Brain (organoid and tissue), 16 donors: ENCODE measurements at places on chromosomes 2 and 18. TPM values are rescaled to one million over a fixed set of nuclear protein-coding genes. Genes with fewer than 3 reads are reported as not detected.

Gene SCG2
- 63.4 TPM for polyA plus RNA-seq

Gene SERPINB12
- not detected for polyA plus RNA-seq

Gene SPATA3
- polyA plus RNA-seq: not detected

Gene CNNM4
- polyA plus RNA-seq: 6.3 TPM

Gene DUSP2
- 3.0 TPM for polyA plus RNA-seq

Gene SATB2
- 7.2 TPM for polyA plus RNA-seq

Gene RFTN2
- 5.2 TPM for polyA plus RNA-seq

Gene KCNG2
- 0.20 TPM for polyA plus RNA-seq

Gene DNAJC5G
- not detected for polyA plus RNA-seq

Gene BOLL
- not detected for polyA plus RNA-seq

Gene PAIP2B
- 19.4 TPM for polyA plus RNA-seq

Gene KCNJ13
- not detected for polyA plus RNA-seq

DNA sequence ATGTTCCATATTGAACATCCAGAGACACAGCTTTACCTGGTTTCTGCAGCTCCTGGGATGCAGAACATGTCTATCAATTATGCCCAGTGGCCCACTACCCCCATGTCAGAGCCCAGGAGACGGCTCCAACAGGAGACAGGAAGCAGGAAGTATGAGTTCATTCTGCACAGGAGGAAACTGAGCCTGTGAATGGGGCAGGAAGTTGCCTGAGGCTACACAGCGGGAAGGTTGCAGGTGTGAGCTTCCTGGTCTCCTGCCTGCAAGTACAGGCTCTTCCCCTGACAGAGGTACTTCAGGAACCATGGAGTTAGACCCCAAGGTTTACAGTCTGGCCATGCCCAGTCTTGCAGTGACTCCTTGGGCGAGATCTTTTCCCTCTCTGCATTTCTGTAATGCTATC lies 2.8 kb upstream of the BOK start:
- DNase-seq: no peak

DNA sequence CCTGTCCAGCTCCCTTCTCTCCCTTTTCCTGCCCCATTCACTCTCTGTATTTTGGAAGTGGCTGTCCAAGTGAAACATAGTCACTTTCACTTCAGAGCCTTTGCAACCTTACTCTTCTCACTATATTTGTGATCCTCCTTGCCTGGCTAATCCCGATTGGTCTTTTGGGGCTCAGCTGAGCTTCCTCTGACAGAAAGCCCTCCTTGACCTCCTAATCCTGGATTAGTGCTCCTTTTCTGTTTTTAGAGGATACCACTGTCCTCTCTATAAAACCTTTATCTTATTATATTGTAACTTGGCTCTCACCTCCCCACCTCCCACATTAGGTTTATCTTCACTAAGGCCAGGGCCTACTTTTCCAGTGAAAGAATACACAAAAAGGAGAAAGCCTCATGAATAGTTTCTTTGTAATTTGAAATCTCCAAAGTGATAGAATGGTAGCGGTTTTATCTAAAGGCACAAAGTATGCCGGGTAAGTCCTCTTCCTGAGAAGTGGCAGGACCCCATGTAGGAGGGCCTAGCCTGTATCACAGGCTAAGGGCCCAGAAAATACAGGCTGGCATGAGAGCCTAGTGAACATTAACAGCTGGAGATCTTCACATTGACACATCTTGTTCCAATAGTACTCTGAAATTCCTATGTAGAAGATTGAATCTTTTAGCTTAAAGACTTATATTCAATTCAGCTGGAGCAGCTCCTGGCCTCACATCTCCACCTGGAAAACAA lies 83.1 kb upstream of the GAREM1 start:
- no peak for DNase-seq

- DNase-seq: no peak
These were observed 75.6 kb upstream of the ID2 start for GRCh38 chr2:8606226-8606625.

DNA sequence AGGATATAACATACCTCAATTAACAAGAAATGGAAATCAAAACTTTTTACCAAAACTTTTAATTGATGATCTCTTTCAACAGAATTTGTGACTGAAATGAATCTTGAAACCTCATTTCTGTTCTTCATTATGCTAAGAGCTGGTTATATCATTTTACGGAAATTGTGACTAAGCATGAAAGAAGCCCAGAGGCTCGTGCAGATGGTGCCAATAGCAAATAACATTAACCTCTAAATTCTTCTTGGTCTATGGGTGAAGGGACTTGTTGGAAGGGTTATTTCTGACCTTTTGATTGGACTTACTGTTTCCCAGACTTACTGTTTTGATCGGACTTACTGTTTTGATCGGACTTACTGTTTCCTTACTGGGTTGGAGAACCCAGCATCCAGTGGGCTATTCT lies 435.6 kb downstream of the TDRD15 start:
- no peak for DNase-seq

DNA sequence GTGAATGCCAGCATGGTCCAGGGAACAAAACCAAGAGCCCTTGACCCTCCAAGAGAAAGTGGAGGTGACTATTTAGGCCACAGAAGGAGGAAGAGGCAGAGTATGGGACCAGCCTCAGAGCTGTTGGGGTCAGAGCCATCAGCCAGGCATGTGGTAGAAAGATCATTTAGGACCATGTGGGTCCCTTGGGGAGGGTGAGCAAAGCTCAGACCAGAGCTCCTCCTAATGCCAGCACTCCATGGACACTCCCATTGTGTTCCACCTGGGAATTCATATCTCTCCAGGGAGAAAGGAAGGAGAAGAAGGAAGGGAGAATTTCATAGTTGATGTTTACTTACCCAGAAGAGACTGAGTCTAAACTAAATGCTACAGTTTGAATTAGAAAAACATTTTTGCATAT lies 73.2 kb downstream of the CYBRD1 start:
- DNase-seq: no peak

DNA sequence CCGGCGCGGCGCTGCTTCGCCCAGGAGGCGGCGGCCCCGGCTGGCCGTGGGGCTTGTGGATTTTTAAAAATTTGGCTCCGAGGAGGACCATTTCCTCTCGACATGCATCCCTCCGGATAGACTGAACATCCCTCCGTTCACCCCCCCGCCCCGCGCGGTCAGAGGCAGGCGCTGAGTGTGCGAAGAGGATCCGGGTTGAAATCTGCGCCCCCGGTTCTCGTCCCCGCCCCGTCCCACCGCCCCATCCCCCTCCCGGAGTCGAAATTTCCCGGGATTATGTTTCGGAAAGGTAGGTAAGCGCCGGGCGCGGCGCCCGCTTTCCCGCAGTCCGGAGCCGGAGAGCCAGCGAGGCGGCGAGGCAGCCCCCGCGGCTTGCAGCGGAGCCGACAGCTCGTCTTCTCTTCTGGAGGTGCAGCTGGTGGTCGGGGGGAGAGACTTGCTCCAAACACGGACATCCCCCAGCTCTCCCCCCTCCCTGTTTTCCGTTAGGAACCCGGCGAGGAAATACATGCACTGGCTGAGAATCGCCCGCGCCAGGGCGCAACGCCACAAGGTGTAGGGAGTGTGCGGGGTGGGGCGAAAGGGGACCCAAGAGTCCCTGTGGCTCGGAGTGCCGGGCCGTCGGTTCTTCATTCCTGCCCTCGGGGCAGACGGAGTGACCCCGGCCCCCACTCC lies at the start of gene PRKCE:
PRKCE (plus strand) TSS at position 261 of the 675 bp plus-strand sequence.
- peak; percentile 63 for DNase-seq

GRCh38 chr2:159129269-159129668 lies 157.2 kb downstream of the WDSUB1 start:
- DNase-seq: no peak

- no peak for DNase-seq
These were observed 127.5 kb upstream of the TNP1 start for GRCh38 chr2:216987252-216987821.

DNA sequence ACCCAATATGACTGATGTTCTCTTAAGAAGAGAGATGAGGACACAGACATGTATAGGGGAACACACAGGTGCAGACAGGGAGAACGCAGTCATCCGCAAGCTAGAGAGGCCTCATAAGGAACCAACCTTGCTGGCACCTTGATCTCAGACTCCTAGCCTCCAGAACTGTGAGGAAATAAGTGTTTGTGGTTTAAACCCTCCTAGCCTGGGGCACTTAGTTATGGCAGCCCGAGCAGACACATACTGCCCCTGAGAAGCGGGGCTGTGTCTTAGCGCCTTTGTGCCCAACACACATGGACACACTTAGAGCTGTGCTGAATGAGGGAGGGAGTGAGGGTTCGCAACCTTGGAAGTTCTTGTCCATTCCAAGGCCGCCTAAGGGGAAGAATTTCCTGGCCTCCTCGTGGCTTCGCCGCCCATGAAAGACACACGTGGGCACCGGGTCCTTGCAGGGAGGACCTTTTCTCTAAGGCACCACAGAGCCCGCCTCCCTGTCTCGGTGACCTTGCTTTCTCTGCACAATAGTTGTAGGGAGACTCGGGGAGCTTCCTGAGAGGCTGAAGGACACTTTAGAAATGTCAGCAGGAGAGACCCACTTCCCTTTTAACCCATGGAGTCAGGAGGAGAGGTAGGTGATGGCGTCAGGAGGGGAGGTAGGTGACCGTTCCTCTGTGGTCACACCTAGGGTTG lies 224.5 kb upstream of the HDAC4 start:
- DNase-seq: no peak

DNA sequence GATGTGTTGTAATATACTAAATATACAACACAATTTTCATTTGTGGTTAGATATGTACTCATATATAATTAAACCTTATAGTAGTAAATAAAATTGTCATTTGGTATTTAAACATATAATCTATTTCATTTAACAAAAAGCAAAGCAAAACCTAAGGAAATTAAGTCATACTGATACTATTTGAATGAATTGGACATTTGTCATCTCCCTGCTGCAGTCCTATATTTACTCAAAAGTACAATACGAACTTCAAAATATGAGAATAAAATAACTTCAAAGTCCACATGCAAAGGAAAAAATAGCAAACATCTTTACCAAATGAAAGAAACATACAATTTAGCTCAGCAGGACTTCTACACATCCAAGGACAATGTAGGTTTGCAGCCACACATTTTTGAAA lies 11.8 kb upstream of the HAT1 start:
- no peak for DNase-seq

DNA sequence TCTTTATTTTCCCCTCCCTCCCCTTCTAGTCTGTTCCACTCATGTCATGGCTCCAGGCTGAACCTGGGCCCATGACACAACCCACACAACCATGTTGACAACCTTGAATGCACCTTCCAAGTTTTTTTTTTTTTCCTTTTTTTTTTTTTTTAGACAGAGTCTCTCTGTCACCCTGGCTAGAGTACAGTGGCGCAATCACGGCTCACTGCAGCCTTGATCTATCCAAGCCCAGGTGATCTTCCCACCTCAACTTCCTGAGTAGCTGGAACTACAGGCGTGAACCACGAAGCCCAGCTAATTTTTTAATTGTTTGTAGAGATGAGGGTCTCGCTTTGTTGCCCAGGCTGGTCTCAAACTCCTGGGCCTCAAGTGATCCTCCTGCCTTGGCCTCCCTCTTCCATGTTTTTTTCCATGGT lies 21.9 kb upstream of the ROCK2 start:
- DNase-seq: no peak

DNA sequence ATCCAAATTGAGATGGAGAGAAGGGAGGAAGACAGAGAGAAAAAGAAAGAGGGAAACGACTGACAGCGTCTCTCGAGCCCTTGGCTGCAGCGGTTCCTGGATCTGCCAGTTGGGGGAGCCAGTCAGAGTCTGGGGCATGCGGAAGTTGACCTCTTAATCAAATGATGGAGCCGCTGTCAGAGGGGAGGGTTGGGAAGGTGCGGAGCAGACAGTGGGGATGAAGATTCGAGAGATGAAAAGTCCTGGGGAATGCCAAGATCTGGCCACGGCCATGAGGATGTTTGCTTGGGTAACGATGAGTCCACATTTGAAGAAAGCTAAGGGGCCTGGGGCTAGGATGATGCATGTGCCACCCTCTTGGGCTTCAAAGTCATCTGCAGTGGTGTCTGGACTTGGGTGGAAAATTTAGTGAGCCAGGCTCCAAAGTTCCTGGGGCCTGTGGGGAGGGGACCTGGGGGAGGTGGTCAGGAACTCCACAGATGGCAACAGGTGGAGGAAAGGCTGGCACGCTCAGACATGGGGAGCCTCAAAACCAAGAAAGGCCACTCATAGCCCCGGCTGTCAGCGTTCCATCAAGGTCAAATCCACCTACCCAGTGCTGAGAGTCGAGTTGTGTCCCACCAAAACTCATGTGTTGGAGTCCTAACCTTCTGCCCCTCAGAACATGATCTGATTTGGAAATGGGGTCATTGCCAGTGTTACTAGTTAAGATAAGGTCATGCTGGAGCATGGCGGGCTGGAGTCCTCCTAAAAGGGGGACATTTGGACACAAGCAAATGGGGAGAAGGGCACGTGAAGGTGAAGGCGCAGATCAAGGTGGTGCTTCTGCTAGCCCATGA lies 200.1 kb downstream of the NDUFA10 start:
- DNase-seq: no peak

DNA sequence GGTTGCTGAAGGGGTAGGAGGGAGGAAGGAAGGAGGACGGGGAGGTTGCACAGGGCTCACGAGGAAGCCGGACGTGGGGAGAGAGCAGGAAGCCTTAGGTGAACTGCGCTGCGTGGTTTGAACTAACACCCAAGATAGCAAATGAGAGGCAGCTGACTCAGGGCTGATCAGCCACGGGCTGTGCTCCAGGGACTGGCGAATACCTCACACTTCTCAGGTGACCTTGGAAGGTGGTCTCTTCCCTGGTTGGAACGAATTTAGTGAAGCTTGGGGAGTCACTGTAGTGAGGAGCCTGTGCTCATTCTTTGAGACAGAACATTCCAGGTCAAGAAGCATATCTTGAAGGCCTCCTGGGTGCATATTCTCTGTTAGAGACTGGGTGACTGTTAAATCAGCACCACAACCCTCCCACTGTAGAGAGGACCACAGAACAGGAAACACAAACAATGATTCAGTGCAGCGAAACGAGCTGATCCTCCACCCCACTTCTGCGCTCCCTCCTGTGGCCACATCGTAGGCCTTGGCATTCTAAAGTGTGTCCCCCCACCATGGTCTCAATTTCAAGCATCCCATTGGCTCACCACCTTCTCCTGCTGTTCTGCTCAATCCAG lies 33.8 kb downstream of the TOGARAM2 start:
- DNase-seq: no peak

GRCh38 chr2:101036562-101036961 lies 34.5 kb downstream of the RPL31 start:
- DNase-seq: peak; percentile 24

DNA sequence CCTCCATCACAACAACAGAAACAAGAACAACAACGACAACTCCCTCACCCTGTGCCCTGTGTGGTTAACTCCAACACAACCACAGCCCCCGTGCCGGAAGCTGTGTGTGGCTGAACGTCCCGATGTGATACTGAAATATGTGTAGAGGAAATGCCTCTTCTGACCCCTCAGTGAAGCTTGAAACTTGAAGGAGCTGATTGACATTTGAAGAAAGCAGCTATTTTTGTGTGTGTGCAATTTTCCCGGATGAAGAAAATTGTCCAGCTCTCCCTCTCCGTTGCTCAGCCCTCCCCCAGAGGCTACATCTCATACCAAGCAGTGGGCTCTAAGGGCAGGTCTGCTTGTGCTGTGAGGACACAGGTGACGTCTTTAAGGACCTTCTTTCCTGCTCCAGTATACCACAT lies 173.8 kb downstream of the ICOS start:
- DNase-seq: no peak

DNA sequence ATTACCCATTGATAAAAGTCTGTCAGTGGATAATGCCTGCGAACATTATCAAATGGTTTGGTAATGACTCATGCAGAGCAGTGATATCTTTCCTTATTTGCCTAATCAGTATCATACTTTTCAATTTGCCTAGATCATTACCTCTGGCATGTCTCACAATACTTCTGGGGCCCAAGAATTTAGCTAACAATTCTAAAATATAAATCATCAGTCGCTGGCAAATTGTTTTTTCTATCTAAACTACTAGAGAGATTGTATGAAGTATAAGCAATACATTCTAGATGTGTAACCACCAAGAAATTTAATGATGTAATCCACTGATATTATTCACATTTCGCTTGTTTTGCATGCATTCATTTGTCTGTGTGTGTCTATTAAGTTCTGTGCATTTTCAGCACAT lies 191.2 kb upstream of the CDH19 start:
- no peak for DNase-seq
